Activated naive CD4-positive, alpha-beta T cell treated with anti-CD3 and anti-CD28 coated beads, Interleukin-2, amount 10 ng/mL, durations not matched to agents 7 days and 5 days (primary cell): ENCODE measurements at places on chromosomes 5 and 9.

GRCh38 chr9:81182431-81182830 is 506.9 kb downstream of the TLE1 start:
- no peak for DNase-seq

- no peak for DNase-seq
Measured at GRCh38 chr5:88923623-88924329, 40.8 kb upstream of the MEF2C start.

DNA sequence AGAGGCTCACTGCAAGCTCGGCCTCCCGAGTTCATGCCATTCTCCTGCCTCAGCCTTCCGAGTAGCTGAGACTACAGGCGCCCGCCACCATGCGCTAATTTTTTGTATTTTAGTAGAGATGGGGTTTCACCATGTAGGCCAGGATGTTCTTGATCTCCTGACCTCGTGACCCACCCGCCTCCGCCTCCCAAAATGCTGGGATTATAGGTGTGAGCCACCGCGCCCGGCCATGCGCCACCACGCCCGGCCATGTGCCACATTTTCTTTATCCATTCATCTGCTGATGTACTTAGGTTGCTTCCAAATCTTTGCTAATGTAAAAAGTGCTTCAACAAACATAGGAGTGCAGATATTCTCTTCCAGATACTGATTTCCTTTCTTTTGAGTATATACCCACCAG is 408.6 kb downstream of the CAAP1 start:
- DNase-seq, result no peak

GRCh38 chr9:113143432-113144227 is 7.2 kb upstream of the SLC31A2 start:
- no peak for DNase-seq
